ENCODE measurements at places on chromosomes 5 and 9. TPM values are rescaled to one million over a fixed set of nuclear protein-coding genes. Genes with fewer than 3 reads are reported as not detected.

DNA sequence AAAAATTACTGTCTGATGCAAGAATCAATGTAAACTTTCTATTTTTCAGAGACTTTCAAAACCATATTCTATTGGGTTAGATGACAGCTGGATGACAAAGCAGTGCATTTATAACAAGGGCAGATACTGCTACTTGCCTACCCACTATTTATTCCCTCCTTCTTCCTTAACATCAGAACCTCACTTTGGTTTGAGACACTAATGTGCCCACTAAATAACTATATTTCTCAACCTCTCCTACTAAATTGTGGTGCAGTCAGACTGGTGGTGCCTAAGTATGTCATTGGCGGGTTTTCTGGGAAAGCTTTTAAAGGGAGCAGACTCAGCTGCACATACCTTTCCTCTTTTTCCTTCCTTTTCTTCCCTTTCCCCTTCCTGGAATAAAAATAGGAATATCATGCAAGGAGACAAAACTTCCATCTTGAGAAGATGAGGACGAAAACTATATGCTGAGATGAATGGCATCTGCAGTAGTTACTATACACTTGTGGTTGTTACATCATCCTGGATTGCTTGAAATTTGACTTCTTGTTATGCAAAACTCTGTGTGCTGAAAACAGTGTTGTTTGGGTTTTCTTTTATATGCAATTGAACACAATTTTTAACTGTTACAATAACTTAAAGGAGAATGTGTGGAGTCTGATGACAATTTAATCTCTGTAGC is 43.8 kb downstream of the PRR16 start:
- no peak overlapping the region for H3K27ac ChIP-seq
- no peak for DNase-seq
- H3K36me3 ChIP-seq: no peaks in the 10 kb centered on the region
- H3K27me3 ChIP-seq: no peaks in the 10 kb centered on the region

The GAPT gene
- 0.80 TPM for total RNA-seq

The MCTP1 gene
- total RNA-seq: 18.1 TPM

The ADAMTS6 gene
- total RNA-seq: 2.8 TPM

Data from esophagus muscularis mucosa (tissue), 4 donors.